Fibroblast of lung (primary cell): ENCODE measurements at places on chromosomes 1 and 21. TPM values are rescaled to one million over a fixed set of nuclear protein-coding genes. Genes with fewer than 3 reads are reported as not detected.
A peak's percentile ranks its signal among the peaks of the same experiment; 100 is the strongest.

VASH2 gene
- total RNA-seq = 0.17 and 1.0 TPM in 2 replicates

GRCh38 chr1:167515461-167515860 lies 2.9 kb downstream of the CD247 start:
- H3K4me1 ChIP-seq = no peaks in the 10 kb centered on the region
- no peaks in the 10 kb centered on the region for H3K27me3 ChIP-seq
- no peaks in the 10 kb centered on the region for H3K36me3 ChIP-seq
- H3K4me3 ChIP-seq = no peak overlapping the region
- no peak overlapping the region for H3K27ac ChIP-seq

DNA sequence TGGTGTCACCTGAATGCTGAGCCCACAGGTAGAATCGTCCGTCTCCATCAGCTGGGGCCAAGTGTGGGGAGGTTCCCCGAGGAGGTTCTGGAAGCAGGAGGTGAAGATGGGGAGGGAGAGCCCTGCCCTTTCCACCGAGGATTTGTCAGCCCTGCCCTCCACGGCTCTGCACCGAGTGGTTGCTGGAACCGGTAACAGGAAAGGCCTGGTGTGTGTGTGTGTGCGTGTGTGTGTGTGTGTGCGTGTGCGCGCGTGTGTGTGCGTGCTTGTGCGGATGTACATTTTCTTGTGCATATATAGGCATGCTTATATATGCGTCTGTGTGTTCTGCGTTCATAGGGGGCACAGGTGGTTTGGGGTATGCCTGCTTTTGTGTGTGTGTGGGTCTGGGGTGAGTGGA lies 3.5 kb downstream of the NBL1 start:
- peak overlapping the region; percentile 11 for H3K27ac ChIP-seq
- no peak overlapping the region for H3K4me3 ChIP-seq
- no peak for DNase-seq
- H3K36me3 ChIP-seq = peaks cover 1% of the 10 kb centered on the region

- H3K36me3 ChIP-seq = peaks cover 2% of the 10 kb centered on the region
- DNase-seq = peak; percentile 85
- H3K4me1 ChIP-seq = peaks cover 13% of the 10 kb centered on the region
These were observed 11.9 kb upstream of the CPLANE2 start for GRCh38 chr1:16248603-16249516.

DNA sequence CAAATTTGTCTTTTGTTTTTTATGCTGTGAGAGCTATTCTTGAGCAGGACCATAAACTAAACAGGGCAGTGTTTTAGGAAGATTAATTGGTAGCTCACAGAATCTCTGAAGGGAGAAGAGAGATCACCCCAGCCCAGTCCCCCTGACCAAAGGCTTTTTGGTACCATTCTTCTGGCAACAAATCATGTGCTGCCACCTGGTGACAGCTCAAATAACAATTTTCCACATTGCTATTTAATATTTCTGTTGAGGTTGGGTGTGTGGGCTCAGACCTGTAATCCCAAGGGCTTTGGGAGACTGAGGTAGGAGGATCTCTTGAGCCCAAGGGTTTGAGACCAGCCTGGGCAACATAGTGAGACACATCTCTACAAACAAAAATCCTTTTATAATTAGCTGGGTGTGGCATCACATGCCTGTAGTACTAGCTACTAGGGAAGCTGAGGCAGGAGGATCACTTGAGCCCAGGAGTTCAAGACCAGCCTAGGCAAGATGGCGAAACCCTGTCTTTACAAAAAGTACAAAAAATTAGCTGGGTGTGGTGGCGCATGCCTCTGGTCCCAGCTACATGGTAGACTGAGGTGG lies 2.2 kb upstream of the TESK2 start:
- H3K27me3 ChIP-seq = no peaks in the 10 kb centered on the region
- no peaks in the 10 kb centered on the region for H3K36me3 ChIP-seq
- peak; percentile 38 for DNase-seq
- no peak overlapping the region for H3K4me3 ChIP-seq
- H3K4me1 ChIP-seq = peaks cover 3% of the 10 kb centered on the region

SLC9A1 gene
- total RNA-seq = 3.9 and 10.4 TPM in 2 replicates

PM20D1 gene
- total RNA-seq = not detected in 2 replicates

AKIRIN1 gene
- total RNA-seq = 37.0 and 41.0 TPM in 2 replicates

DNA sequence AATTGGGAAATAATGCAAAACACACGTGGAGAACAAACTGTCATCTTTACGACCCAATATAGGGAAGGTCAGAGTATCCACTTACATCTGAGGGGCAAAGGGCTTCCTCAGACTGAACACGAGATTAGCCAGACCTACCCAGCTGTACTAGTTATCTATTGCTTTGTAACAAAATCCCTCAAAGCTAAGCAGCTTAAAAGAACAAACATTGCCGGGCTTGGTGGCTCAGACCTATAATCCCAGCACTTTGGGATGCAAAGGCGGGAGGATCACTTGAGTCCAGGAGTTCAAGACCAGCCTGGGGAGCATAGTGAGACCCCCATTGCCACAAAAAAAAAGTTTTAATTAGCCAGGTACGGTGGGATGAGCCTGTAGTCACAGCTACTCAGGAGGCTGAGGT lies 262.8 kb downstream of the LTN1 start:
- no peak overlapping the region for H3K4me3 ChIP-seq
- H3K27me3 ChIP-seq = no peaks in the 10 kb centered on the region
- no peaks in the 10 kb centered on the region for H3K36me3 ChIP-seq
- no peaks in the 10 kb centered on the region for H3K4me1 ChIP-seq

DNA sequence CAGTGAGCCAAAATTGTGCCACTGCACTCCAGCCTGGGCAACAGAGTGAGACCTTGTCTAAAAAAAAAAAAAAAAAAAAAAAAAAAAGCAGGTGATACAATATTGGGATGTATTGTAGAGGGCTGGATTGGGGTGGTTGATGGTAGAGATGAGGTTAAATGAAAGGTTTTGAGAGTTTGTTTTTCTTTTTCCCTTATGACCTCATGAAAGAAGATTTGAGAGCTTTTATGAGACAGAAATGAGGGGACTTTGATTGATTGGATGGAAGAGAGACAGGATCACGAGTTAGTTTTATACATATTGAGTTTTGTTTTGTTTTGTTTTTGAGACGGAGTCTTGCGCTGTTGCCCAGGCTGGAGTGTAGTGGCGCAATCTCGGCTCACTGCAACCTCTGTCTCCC lies 27.1 kb downstream of the OSBPL9 start:
- no peaks in the 10 kb centered on the region for H3K27me3 ChIP-seq
- H3K36me3 ChIP-seq = no peaks in the 10 kb centered on the region
- H3K4me1 ChIP-seq = peaks cover 11% of the 10 kb centered on the region
- H3K4me3 ChIP-seq = no peak overlapping the region
- H3K27ac ChIP-seq = peak overlapping the region; percentile 55

DNA sequence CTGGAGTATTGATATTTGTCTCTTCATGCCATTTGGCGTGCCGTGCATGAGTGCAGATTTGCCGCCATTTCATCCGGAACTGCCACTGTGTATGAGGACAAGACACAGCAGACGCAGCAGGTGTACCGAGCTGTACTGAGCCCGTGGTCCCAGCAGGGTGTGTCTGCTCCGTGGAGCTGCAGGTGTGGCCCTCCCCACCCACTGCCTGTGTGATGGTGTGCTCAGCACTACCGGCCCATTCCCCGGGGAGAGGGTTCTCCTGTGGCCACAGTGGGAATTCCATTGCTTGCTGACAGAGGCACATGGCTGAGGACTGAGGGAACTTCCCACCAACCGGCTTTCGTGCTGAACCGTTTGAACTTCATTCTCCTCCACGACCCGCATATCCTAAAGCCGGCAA lies 34.3 kb upstream of the COL6A1 start:
- H3K27ac ChIP-seq = no peak overlapping the region
- H3K36me3 ChIP-seq = no peaks in the 10 kb centered on the region
- H3K27me3 ChIP-seq = peaks cover 15% of the 10 kb centered on the region
- H3K4me1 ChIP-seq = no peaks in the 10 kb centered on the region

OR10R2 gene
- not detected in 2 replicates for total RNA-seq

GRCh38 chr1:186923486-186923885 lies 94.7 kb downstream of the PLA2G4A start:
- no peaks in the 10 kb centered on the region for H3K27me3 ChIP-seq
- no peaks in the 10 kb centered on the region for H3K36me3 ChIP-seq
- no peak overlapping the region for H3K4me3 ChIP-seq
- DNase-seq = no peak
- H3K27ac ChIP-seq = no peak overlapping the region
- H3K4me1 ChIP-seq = no peaks in the 10 kb centered on the region

DNA sequence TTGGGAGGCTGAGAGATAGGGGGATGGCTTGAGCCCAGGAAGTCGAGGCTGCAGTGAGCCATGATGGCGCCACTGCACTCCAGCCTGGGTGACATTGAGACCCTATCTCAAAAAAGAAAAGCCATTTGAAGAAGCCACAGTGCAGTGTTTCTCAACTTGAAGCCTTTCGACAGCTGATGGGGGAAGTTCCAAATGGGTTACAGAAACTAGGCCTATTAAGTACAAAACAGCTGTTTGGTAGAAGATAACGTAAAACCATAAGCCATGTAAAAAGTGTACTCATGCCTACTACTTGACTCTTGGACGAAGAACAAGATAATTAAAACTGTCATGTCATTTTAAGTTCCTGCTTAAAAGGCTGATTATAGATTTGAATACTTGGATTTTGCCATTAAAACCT lies 16.6 kb downstream of the COPA start:
- H3K27me3 ChIP-seq = no peaks in the 10 kb centered on the region
- H3K4me3 ChIP-seq = no peak overlapping the region
- H3K27ac ChIP-seq = no peak overlapping the region
- no peak for DNase-seq
- H3K36me3 ChIP-seq = peaks cover 25% of the 10 kb centered on the region
- H3K4me1 ChIP-seq = no peaks in the 10 kb centered on the region

CTTNBP2NL gene
- 11.0 and 18.5 TPM in 2 replicates for total RNA-seq

DNA sequence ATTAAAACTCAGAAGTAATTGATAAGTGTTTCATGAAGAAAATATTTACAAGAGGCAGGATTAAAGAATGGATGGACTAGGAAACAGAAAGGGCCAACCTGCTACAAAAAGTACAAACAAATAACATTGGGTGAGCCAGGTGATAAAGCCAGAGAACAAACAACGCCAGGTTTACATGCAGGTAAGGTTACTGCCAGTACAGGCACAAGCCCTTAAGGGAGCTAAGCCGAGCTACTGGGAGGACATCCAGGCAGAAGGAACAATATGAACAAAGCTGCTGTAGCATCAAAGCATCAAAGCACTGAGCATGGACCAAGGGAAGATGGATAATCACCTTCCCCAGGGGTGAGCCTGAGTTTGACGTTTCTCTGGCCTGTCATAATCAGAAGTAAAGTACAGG lies 380.7 kb downstream of the SEC16B start:
- no peaks in the 10 kb centered on the region for H3K4me1 ChIP-seq
- no peaks in the 10 kb centered on the region for H3K27me3 ChIP-seq

GRCh38 chr1:65050735-65051134 lies 84.4 kb upstream of the JAK1 start:
- H3K36me3 ChIP-seq = no peaks in the 10 kb centered on the region
- H3K27ac ChIP-seq = no peak overlapping the region
- no peak for DNase-seq
- H3K4me1 ChIP-seq = no peaks in the 10 kb centered on the region
- H3K27me3 ChIP-seq = no peaks in the 10 kb centered on the region

DNA sequence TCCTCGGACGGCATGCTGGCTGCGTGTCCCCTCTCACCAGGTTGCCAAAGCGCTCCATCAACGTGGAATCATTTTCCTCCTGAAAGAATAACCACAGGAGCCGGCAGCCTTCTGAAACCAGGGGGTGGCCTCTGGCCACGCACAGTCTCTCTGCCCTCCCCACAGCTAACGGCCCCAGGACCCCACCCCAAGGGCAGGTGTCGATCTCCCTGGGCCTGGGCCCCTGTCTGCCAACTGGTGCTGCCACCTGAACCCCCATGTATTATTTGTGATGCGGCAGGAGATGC lies 46.1 kb downstream of the KCNAB2 start:
- no peaks in the 10 kb centered on the region for H3K36me3 ChIP-seq
- no peaks in the 10 kb centered on the region for H3K27me3 ChIP-seq

CRYBG2 gene
- not detected in 2 replicates for total RNA-seq

DYNLT5 gene
- under 0.01 and 0.50 TPM in 2 replicates for total RNA-seq

RIPK4 gene
- total RNA-seq = under 0.01 TPM in 2 replicates

DNA sequence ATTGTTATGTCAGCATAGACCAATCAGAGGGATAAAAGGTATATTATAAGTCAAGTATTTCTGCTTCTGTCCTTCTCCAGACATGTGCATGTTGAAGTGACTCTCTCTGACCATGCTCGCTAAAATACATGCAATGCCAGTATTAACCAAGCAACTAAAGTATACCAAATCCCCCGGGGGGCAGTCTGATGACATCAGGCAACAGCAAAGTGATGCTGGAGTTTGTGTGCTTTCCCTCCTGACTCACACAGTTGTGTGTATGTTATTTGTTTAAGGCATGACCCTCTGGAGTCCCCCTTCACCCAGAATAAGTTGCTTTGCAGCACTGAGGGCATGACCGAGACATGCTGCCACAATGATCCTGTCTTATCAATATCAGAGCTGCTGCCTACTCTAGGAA lies 2.1 kb downstream of the BRINP2 start:
- no peak overlapping the region for H3K4me3 ChIP-seq
- no peaks in the 10 kb centered on the region for H3K36me3 ChIP-seq
- peaks cover 44% of the 10 kb centered on the region for H3K27me3 ChIP-seq

GRCh38 chr1:15083578-15083977 lies 70.0 kb upstream of the TMEM51 start:
- H3K4me3 ChIP-seq = no peak overlapping the region
- DNase-seq = no peak
- H3K27ac ChIP-seq = no peak overlapping the region
- no peaks in the 10 kb centered on the region for H3K36me3 ChIP-seq

HES4 gene
- total RNA-seq = 1.5 and 2.0 TPM in 2 replicates

AGBL4 gene
- total RNA-seq = not detected in 2 replicates

AMY1C gene
- not detected in 2 replicates for total RNA-seq

ANGPTL1 gene
- total RNA-seq = 4.1 and 7.2 TPM in 2 replicates

GRCh38 chr1:114331936-114332335 lies 178.3 kb upstream of the SYT6 start:
- H3K4me1 ChIP-seq = no peaks in the 10 kb centered on the region
- no peaks in the 10 kb centered on the region for H3K36me3 ChIP-seq
- peaks cover 21% of the 10 kb centered on the region for H3K27me3 ChIP-seq
- no peak for DNase-seq

GRCh38 chr1:42146626-42147320 lies 6.4 kb upstream of the GUCA2B start:
- H3K36me3 ChIP-seq = no peaks in the 10 kb centered on the region
- DNase-seq = peak; percentile 53
- no peak overlapping the region for H3K4me3 ChIP-seq
- no peak overlapping the region for H3K27ac ChIP-seq
